ENCODE measurements at places on chromosomes 7 and 10.

- no peak for DNase-seq
These were observed 31.4 kb downstream of the CCDC71L start for GRCh38 chr7:106629516-106629915.

DNA sequence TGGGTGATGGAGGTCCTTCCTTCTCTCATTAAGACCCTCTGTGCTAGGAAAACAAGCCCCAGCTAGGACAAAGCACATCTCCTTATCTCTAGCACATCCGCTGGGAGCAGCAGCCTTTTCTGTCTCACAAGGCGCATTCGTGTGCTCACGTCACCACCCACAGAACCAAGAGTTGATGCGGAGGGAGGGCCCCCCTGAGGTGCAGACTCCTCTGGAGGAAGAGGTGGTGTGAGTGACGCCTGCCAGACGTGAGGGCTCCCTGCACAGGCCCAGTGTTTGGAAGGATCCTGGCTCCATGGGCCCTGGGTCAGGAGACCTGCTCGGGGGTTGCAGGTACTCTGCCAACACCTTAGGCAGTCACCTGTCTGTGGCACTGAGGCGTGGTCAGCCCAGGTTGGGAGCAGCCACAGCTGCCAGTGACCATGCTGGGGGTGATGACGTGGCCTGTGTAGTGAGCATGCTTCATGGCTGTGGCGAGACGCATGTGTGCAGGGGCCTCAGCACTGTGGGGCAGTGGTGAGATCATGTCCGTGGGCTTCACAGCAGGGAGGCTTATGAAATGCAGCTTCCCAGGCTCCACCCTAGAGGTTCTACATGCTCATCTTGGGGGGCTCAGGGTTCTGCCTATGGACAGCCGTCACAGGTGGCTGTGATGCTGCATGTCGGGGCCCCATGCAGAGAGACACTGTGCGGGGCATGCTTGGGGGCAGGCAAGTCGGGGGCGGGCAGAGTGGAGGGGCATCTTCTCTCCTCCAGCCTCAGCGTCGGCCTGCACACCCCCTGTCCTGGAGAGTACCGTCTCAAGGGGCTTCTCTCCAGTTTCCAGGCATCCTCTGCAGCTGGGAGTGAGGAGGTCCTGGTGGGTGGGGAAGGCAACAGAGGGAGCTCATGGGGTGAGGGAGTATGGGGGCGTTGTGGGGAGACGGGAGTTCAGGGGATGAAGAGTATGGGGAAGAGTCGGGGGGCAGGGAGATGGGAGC lies 56.2 kb upstream of the DPYSL4 start:
- no peak for DNase-seq

- DNase-seq: peak; percentile 11
These were observed 1.2 kb upstream of the SGMS1 start for GRCh38 chr10:50624866-50625501.

GRCh38 chr7:93148727-93149126 lies 542 bp upstream of the SAMD9L start:
- no peak for DNase-seq

DNA sequence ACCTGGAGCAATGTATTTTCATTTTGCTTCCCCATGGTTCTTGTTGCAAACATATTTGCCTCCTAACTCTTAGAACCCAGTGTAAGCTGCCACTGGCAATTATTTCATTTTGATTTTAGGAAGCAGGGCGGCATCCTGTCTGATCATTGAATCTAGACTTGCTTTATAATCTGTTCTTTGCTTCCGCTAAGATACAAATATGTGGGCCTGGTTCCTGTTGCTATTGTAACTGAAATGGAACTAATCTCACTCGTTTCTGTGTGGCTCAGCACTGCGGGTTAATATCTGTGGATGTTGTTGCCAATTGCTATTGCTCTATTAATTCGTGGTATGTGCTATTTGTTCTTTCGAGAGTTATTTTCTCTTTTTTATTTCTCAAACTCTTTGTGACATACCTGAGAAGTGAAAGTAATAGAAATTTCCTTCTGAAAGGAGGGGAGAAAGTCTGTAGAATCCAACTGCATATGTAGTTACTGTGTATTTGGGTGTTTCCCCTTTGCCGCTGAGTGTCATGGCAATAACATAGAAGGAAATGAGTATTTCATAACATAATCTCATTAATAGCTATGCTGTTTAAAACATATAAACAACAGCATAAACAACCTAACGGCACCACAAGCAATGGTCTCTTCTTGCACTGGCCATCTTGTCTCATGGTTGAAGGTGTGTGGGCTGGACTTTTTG lies 62.4 kb downstream of the FZD1 start:
- no peak for DNase-seq

GRCh38 chr7:128904381-128905197 lies 5.9 kb downstream of the KCP start:
- DNase-seq: peak; percentile 47

DNA sequence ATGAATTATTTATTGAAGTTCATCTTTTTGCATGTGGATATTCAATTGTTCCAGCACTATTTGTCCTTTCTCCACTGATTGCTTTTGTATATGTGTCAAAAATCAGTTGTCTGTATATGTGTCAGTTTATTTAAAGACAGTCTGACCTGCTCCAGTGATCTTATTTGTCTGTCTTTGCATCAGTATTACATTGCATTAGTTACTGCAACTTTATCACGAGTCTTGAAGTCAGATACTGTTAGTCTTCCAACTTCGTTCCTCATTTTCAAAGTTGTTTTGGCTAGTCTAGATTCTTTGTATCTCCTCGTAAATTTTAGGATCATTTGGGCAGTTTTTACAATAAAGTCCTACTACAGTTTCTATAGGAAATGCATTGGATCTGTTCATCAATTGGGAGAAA lies 166.4 kb downstream of the CELF2 start:
- DNase-seq: no peak

DNA sequence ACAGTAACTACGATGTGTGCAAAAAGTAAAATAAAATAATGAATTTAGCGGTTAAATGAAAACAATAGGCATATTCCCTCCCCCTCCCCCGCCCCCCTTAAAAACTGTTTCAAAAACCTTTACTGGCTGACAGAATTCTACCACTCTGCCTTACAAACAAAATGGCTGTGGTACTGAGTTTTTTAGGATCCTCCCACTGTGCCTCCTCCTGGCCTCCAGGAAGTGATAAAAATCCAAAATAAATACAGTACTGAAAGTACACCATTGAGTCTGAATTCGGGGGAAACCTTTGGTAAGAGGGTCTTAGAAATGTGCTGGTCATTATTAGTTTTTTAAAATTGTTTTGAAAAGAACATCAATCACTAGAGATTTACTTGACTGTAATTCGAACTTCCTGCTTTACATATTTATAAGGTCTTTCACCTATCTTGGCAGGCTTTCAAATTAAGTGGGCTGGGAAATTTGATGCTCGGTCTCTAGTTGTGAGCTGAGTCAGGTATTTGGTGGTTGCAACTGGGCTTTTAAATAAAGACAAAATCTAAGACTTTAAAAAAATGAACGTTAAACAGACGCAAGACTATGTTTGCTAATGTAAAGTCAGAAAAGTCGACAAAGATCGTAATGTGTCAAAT lies 32.5 kb upstream of the EPC1 start:
- DNase-seq: peak; percentile 59

GRCh38 chr7:125573126-125573525 lies 643.5 kb upstream of the POT1 start:
- DNase-seq: no peak

DNA sequence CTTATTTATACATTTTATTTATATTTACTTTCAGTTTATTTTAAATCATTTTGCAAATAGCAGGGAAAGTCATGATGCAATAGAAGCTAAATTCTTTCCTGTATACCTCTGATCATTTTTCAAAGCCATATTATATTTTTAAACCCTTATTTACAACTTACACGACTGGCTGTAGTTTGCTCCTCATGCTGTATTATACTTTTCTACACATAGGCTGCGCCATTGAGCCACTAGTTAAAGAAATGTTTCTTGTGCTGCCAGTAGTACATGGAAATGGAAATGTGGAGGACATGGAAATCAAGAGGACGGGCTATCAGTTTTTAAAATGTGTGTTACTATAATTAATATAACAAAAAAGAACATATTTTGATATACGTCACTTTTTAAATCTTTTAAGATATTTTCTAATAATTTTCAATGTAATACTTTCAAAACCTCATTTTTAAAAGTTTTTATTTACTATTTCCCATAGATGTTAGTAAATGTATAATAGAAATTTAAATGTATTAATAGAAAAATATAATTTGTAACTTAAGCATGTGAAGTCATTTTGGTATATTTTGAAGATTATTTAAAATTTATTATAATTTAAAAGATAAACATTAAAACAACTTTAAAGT lies 118.5 kb downstream of the VTI1A start:
- DNase-seq: peak; percentile 52

Measured in DND-41 (cell line).